ENCODE measurements at places on chromosomes 7 and 10. TPM values are rescaled to one million over a fixed set of nuclear protein-coding genes. Genes with fewer than 3 reads are reported as not detected.

SMKR1 gene
- not detected for total RNA-seq

DNA sequence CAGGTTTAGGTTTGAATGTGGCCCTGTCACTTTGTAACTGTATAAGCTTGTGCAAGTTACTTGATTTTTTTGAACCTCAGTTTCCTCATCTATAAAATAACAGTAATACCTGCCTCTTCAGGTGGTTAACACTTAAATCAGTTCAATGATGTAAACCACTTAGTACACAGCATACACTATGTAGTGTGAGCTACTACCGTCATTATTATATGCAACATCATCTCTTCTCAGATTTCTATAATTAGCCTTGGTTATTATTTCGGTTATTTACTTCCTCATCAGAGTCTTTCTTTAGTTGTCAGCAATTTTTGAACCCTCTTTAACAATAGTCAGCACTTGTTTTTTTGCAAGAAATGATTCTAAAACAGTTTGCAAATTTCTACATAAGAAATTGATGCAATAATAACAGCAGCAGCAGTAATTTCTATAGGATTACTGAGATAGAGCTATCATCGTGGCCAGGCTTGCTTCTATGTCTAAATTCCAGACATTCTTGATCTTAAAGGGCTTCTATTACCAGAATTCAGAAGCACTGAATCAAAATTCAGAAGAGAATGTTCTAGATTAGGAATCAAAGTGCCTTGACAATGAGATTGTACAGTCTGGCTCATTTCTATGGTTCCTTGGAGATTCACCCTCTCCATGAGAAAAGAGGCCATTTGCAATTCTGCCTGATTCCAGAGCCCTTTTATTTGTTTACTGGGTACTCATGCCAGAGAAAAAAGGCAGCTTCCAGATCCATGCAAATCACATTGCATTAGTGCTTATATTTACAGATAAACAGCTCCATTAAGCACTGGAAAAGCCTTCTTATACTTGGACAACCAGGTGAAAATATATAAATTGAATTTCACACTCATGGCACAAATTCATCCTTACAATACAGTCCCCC, 25.0 kb upstream of the WDR11 start:
- DNase-seq, result no peak

DNA sequence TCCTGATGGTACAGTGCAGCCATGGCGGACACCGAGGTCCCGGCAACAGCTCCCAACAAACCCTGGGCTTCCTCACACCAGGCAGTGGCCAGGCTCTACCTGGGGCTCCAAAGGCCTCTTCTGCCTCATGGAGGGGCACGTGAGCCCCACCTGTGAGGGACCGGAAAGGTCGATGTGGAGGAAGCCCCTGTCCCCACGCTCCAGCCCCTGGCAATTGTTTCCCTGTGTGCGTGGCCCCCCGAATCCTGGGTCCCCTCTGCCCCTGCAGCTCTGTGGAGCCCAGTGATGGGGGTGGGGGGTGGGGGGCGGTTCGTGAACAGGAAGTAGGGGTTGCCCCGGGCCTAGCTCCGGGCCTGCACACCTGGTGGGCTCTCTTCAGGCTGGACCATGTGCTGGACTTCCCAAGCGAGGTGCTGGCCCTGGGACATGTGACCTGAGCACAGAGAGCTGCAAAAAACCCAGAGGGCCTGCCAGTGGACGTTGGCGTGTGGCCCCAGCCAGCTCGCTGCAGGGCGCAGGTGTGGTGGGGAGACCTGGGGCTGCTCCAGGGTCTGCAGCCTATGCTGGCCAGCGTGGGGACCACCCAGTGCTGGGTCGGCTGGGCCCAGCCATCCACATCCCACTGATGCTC, 72.6 kb downstream of the INPP5A start:
- no peak for DNase-seq

GRCh38 chr7:91185771-91186170, 78.5 kb upstream of the FZD1 start:
- no peak for DNase-seq
